ENCODE measurements at places on chromosomes 4 and X.

DNA sequence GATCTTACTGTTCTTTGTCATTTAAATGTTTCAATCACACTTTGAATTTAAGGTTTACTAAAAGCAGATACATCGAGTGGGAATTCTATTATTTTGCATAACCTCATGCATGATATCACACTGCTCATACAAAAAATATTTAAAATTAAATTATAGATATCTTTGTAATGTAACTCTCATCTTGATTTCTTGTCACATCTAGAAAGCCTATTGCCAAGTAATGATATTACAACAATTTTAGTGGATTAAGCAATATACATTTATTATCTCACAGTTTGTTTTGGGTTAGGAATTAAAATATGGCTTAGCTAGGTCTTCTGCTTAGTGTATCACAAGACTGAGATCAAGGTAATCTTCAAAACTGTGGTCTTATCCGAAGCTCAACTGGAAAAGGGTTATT is 865.0 kb downstream of the CCSER1 start:
- no peak for DNase-seq

GRCh38 chr4:52038103-52038912 is at the start of gene SGCB:
Gene SGCB (minus strand): TSS chr4:52038299. CDS start chr4:52038259, 40 bp downstream.
- DNase-seq = peak; percentile 64

- DNase-seq = no peak
These were observed 36.3 kb downstream of the BCLAF3 start for GRCh38 chrX:19954335-19955096.

DNA sequence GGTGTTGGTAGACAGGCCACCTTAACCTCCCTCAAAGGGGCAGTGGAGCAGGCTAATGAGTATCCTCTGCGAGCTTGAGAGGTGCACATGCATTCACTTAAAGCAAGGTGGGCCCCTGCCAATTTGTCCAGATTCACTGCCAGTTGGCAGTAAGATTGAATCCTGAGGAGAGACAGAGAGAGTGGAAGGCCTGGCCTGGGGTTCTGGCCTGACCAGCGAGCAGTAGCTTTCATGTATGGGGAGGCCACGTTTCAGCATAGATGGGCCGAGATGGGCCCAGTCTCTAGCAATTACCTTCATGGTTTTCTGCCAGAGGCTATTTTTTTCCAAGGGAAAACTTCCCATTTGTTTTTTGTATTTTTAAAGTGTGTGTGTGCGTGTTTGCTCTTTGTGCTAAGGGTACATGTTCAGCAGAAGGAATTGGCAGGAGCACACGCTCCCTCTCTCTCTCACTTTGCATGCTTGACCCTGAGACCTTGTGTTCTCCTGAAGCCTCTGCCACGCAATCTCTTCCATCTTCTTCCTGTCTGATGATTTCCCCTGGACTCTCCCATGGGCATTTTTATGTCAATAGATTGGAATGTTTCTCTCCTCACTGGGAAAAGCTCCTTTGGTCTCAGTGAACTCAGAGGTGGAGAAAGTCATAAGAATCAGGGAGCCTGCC is 215.8 kb upstream of the SFRP2 start:
- no peak for DNase-seq

GRCh38 chr4:70057651-70058050 is 7.4 kb downstream of the HTN1 start:
- no peak for DNase-seq

DNA sequence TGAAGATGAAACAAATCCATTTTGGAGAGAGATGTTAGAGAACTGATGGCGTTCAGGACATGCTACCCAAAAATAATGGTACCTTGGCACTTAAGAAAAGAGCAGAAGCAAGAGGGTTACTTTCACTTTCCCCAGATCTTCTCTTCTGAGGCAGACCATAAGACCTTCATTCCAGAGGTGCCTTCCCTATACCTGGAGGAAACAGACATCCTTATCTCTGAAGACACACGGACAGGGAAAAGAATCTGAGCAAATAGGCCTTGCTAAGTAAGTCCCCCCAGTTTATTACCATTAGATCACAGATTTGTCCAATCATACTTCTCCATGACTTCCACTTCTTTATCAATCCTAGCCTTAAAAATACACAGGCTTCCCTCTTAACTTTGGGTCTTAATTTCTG is 2.0 kb upstream of the FGF2 start:
- DNase-seq = no peak

DNA sequence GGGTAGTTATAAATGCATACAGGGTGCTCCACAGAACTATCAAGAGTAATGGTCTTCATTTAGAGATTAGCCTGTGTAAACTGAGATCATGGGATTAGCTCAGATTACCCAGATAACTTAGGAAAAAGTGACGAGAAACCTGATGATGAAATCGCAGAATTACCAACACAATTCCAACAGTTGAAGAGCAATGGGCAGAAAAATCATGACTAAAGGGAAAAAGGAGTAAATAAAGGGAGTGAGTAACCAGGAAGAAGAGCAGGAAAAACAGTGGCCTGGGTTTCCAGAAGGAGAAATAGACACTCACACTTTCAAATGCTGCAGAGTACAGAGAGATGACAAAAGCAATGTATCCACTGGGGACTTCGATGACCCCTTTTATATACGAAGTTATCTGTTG is 817.3 kb downstream of the TRIML1 start:
- no peak for DNase-seq

GRCh38 chrX:6917666-6918065 is 229.8 kb upstream of the STS start:
- no peak for DNase-seq

DNA sequence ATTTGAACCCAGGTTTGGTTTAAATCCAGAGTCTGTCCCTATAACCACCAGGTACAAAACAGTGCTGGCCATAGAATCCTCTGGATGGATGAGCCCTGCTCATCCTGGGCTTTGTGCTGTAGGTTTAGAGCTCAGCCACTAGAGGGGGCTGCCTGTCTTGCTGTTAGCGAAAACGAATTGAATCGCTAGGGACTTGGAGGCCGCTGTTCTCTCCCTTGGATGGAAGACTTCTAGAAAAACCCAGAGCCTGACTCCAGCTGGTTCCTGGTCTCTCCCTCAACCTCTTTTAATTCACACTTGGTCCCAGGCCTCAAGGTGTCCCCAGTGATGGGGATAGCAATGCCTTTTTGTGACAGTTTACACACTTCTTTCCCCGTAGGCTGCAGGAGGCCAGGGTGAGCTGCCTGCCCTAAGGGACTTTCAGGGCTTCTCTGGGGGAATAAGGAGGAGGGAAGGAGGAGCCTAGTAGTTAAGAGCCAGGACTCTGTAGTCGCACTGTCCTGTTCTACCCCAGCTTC is 8.7 kb downstream of the RIPPLY1 start:
- peak; percentile 21 for DNase-seq

DNA sequence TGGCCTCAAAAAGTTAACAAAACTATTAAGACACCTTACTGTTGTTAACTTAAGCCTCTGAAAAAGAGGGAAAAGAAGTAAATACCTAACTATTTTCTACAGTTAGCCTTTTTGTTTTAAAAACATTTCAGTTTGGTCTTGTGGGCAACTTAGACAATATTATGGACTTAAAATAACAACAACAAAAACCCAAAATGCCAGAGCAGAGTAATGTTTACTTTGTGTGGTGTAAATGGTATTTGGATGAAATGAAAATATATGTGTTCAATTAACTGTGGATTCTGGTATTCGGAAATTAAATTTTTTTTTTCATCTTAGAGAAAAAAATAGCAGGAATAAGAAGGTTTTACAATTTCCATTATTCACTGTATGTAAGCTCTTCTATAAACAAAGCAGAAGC is 79.6 kb upstream of the NPNT start:
- no peak for DNase-seq

- DNase-seq = no peak
These were observed 2.0 kb upstream of the SH3BP2 start for GRCh38 chr4:2790583-2791517.

DNA sequence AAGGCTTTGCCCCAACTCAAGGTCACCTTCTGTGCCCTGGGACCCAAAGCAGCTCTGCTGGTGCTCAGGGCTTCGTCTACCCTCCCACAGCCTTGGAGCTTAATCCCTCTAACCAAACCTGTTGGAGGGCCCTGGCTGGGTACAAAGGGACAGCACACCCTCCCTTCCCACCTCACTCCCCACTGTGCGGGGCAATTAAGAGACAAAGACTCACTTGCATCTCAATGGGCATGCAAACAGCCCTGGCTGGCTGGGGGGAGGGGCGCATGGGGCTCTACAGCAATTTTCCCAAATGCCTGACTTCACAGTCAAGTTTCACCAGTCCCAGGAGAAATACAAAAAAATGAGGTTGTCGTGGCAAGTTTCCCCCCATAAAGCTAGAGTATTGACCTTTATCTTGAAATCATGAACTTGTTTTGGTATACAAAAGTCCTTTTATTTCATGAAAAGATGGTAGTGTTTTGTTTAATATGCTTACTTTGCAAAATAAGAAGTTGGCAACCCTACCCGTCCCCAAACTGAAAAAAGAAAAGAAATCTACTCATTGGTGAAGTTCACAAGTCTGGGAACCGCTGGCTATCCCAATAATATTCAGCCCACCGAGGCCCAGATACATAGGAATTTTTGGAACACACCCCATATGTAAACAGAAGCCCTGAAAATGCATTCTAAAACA is 4.1 kb upstream of the CD99L2 start:
- no peak for DNase-seq

DNA sequence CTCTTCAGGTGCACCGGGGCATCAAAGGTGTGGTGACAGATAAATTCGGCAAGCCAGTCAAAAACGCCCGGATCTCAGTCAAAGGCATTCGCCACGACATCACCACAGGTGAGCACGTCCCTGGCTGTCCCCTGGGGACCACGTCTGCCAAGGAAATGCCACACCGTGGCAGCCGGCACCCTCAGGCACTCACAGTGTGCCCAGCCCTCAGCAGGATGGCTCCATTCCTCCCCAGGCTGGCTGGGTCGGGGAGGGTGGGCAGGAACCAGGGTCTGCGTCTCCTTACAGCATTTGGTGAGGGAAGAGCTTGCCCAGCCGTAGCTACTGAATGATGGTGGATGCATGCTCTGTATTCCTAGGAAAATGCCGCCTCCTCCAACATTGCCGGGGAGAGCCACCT is 25.9 kb downstream of the CPZ start:
- DNase-seq = no peak

All from T-helper 2 cell (primary cell).